Thymus (tissue), 14 donors: ENCODE measurements at places on chromosomes 2 and 18.
A peak's percentile ranks its signal among the peaks of the same experiment; 100 is the strongest.

- DNase-seq = no peak
These were observed 107.1 kb downstream of the AGAP1 start for GRCh38 chr2:235600926-235601325.

DNA sequence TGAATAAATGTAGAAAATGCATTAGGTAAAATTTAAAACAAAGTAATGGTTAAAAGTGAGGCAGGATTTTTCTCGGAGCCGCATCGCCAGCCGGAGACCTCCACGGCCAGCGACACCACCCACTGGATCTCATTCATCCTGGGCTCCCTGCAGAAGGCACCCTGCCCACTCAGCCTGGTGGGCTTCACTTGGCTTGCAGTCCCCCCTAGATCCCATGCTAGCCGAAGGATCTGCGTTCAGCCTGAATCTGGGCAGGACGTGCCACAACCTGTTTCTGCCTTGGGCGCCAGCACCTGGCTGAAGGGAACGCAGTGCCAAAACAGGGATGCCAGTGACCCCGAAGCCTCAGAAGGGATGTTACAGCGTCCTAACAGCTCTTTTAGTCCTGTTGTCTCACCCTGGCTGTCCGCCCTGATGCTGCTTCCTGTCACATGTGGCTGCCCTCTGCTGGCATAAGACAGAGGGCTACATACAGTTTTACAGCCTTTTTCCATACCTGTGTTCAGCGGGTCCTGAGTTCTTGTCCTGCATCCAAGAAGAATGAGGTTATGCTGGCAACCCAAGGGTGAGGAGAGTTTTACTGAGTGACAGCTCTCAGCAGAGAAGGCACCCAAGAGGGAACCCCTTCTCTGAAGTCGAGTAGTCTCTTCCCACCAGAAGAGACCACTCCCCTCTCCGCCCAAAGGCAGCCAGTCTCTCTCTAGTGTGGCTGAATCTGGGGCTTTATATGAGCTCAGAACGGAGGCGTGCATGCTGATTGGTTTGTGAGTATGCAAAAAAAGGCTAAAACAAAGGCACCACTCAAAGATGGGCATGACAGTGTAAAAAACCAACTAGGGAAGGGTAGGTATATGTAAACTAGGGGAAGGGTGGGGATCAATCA, 173.1 kb upstream of the GYPC start:
- no peak for DNase-seq

GRCh38 chr2:156574112-156574511, 137.9 kb downstream of the GPD2 start:
- no peak for DNase-seq

DNA sequence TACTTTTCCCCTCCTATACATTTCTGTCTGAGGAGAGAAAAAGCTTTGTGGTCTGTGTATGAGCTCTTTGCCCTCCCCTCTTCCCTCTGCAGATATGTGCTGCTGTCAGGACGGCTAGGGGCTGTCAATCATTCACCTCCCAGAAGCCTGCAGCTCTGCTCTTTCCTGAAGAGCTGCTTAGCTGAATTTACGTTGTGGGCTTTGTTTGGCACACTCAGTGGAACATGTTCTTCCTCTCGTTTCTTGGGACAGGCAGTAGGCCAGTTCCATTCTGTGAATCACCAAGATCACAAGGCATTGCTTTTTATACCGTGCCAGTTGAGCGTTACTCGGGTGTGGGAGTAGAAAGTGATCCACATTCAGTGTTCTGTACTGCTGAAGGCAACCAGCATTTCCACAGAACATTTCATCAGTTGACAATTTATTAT, 136.7 kb downstream of the LAMA3 start:
- peak; percentile 56 for DNase-seq

DNA sequence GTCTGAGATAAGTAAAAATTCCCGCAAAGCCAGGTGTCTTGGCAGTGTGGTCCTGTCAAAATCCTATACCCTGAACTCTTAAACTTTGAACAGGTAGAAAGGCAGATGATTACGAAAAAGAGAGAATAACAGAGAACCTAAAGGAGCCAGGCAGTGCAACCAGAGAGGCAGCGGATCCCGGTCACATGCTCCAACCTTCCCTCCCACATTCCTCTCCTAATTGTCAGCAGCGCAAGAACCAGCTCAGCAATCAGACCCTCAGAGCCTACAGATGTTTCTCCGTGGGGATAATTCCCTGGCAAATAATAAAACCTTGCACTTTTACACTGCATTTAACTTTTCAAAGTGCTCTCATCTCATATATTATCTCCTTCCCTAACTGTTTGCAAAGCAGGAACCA, 124.8 kb downstream of the EPHA4 start:
- no peak for DNase-seq

DNA sequence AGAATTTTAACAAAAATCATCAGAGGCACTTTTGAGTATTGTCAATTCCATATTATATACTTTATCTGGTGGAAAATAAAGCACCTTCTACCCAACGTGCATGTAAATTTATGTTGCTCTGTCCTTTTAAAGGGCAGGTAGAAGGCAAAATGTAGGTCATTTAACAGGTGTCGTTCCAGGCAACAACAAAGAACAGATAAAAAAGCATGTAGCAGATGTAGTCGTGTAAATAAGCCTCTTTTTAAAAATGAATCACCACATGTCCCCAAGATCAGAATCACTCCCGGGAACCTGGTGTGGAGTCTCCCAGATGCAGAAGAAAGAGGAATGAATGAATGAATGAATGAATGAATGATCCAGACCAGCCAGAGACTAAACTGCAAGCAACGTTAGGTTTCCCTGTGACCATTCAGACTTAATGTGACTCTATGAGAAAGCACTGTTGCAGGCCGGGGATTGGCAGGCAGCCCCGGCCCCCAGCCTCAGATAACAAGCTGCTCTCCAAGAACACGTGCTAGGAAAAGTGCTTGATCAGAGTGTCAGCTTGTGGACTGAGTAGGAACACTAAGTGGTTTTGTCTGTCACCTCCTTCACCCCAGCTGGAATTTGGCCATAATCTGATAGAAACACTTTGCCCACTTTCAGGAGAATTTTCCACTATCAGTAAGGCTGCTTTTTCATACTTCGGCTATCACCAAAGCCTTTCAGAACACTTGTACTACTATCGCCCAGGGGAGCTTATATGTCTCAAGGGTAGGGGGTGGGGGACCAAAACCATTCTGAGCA, 100.6 kb downstream of the CDK15 start:
- DNase-seq = peak; percentile 42

DNA sequence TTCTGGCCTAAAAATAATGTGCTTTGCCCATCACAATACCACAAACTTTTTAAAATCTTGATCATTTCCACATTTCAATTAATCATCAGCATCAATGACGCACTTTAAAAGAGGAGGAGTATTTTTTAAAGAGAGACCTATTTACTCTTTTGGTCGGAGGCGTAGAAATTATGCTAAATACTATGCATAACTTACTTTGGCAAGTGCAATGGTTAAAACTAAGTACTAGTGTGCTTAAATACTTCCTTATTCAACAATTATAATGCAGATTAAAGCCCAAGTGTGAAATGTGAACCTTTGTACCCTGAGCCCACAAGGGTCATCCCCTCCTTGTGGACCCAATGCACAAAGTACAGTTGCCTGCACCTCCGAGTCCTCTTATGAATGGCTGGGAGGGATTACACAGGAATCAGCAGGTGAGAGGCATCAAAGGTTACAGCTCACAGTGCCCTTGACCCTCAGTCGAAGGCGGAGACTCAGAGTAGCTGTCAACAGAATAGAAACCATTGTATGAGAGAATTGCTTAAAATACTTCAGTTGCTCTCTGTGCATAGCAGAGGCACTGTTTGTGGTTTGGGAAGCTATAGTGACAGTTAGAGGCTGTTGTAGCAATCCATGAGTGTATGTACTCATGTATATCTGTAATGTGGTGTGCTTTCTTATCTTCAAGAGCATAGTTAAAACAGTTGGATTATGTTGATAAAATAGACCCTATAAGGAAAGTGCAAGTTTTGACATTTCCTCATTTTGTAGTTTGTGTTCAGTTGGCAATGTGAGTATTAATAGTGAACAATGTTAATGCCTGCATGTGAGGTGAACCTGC, 151.7 kb upstream of the ITGA4 start:
- peak; percentile 95 for DNase-seq

DNA sequence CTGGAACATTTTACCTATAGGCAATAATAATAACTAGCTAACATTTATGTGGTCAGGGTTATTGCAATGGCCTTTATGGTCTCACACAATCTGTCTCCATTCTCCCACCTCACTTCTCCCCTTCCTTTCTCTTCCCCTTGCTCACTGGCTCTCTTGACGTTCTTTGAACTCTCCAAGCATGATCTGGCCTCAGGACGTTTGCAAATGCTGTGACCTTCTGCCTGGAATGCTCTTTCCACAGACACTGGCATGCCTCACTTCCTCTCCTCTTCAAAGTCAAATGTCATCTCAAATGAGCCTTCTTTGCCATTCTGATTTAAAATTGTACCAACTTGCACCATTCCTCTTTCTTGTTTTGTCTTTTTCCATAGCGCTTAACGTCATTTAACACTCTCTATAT, 25.3 kb upstream of the GCG start:
- no peak for DNase-seq

GRCh38 chr2:189336276-189336975, 104.8 kb upstream of the WDR75 start:
- DNase-seq = no peak

GRCh38 chr2:117086943-117087250, 727.6 kb upstream of the DDX18 start:
- no peak for DNase-seq

- DNase-seq = peak; percentile 23
These were observed 200.5 kb downstream of the HRH4 start for GRCh38 chr18:24660956-24661355.

- DNase-seq = no peak
These were observed 26.1 kb upstream of the SLC38A11 start for GRCh38 chr2:164981217-164981990.

DNA sequence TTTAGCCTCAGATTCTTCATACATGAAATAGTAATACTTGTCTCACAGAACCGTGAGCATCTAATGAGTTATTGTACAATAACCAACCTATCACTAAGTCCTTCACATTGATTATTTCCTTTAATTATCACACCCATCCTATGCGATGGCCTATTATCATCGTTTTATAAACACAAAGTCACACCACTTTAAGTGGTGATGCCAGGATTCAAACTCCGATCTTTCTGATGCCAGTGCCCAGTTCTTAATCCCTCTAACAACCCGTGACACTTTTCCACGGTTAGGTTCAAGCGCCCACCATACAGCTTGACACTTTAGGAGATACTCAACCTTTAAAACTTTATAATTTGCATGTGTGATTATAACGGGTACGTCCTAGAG, 523 bp upstream of the ALMS1 start:
- no peak for DNase-seq

DNA sequence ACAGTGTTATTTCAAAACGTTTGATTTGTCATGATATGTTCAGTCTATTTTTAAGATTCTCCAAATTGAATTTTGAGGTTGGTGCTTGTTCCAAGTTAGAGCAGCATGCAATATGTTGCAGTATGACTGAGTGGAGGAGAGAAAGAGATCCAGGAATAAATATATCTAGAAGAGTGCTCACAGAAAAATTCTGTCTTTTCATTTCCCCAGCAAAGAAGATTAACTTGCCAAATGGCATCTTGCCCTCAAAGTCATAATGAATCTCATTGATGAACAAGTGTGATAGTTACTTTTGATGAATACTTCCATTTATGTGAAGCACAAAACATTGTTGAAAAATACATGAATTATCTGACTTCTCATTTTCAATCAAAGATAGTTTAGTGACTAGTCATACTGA, 95.9 kb downstream of the KCNJ3 start:
- no peak for DNase-seq

DNA sequence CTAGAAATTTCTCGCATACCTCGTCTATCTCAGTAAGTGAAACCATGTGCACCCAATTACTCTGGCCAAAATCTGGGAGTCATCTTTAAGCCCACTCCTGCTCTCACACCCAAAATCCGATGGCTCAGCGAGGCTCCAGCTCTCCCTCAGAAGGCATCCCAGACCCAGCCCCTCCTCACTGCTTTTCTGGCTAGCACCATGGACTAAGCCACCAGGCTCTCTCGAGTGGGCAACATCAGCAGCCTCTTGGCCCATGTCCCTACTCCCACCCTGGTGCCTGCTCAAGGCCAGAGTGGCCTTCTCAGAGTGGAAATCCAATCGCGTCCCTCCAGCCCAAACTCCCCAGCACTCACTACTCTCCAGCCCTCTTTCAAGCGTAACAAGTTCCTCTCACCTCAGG, 27.2 kb downstream of the TNS1 start:
- no peak for DNase-seq

DNA sequence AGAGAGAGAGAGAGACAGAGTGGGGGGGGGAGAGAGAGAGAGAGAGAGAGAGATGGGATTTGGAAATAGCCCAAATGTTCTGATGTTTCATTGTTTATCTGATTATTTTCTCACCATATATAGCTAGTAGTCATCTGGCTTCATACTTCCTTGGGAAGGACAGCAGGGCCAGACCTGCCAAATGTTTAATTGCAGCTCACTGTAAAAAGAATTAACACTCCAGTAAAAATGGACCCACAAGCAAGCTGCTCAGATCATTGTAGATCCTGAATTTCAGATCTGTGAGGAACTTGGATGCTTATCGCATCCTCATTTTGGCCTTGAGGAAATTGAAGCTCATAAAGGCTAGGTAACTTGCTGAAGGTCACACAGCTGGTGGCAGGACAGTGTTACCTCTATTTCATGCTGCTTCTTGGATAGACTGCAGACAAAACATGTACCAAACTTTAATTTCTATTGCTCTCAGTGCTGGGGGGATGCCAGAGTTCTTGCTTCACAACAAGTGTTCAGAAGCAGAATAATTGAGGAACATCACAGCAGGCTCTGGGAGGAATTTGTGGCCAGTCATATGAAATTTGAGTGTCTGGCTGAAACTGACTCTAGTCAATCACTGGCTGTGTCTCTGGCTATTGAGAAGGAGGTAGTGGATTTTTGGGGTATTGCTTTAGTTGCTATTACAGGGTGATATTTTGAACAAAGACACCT, 223.5 kb downstream of the PIK3C3 start:
- DNase-seq = no peak

DNA sequence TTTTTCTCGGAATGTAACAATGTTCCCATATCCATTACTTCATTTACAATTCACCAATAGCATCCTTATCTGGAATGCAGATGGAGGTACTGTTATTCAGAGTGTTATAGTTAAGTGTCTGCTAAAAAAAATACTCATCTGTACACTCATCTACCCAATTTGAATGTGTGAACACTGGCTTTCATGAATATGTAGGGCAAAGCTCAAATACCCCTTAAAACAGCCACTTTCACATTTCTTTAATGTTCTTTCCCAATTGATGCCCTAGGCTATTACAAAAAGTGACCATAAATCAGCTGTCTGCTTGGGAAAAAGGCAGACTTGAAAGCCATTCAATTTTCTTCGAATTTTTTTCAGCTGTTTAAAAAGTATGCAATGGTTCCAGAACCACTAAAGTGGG, 796.3 kb upstream of the FSHR start:
- DNase-seq = no peak

- no peak for DNase-seq
These were observed 53.2 kb downstream of the SFXN5 start for GRCh38 chr2:73018188-73018825.

DNA sequence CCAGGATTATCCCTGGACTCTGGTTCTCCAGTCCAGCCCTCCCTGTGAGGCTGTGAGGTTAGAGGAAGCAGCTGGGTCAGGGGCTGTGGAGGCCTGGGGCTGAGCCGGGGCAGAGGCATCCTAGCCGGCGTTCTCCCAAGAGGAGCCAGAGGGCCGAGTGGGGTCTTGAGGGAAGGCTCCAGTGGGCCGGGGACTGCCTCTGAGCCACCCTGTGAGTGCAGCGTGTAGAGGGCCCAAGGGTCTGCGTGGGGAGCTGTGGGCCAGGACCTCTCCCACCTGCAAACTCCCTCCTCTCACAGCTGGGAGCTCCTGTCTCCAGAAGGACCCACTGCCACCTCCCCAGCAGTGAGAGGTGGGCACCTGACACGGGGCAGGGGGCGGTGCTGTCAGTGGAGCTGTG, 41.0 kb downstream of the GLI2 start:
- no peak for DNase-seq
